ENCODE measurements at places on chromosomes 5 and 9. TPM values are rescaled to one million over a fixed set of nuclear protein-coding genes. Genes with fewer than 3 reads are reported as not detected.

Gene OR1Q1
- not detected for total RNA-seq

Gene SLC27A4
- 47.2 TPM for total RNA-seq

DNA sequence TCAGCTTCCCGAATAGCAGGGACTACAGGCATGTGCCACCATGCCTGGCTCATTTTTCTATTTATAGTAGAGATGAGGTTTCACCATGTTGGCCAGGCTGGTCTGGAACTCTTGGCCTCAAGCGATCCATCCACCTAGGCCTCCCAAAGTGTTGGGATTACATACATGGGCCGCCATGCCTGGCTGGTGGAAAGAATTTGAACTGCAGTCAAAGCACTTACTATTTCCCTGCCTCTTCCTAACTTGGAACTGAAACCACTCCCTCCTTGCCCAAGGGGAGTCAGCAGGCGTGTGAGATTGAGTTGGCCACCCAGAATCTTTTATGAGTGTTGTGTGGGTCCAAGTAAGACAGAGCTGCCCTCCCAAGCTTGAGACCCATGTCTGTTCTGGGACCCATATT, 86.1 kb upstream of the PTPN3 start:
- no peak for DNase-seq

DNA sequence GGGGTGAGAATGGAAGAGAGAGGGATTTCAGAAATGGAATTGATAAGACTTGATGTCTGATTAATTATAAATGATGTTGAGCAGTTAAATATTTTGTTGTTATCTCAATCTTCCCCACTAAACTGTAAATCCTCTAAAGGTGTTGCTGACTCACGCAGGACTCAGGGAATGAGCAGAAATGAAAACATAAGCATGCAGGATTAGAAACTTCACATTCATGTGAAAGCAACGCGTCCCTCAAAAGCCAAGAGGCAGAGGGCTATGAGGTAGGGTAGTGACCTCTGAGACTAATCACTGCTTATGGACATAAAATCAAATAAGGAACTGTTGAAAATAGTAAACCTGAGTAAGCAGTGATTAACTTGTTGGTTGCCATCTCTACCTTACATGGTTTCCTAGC, 21.1 kb downstream of the ADAMTSL1 start:
- DNase-seq: no peak

- no peak for DNase-seq
These were observed 598.3 kb downstream of the CCDC171 start for GRCh38 chr9:16150938-16151650.

DNA sequence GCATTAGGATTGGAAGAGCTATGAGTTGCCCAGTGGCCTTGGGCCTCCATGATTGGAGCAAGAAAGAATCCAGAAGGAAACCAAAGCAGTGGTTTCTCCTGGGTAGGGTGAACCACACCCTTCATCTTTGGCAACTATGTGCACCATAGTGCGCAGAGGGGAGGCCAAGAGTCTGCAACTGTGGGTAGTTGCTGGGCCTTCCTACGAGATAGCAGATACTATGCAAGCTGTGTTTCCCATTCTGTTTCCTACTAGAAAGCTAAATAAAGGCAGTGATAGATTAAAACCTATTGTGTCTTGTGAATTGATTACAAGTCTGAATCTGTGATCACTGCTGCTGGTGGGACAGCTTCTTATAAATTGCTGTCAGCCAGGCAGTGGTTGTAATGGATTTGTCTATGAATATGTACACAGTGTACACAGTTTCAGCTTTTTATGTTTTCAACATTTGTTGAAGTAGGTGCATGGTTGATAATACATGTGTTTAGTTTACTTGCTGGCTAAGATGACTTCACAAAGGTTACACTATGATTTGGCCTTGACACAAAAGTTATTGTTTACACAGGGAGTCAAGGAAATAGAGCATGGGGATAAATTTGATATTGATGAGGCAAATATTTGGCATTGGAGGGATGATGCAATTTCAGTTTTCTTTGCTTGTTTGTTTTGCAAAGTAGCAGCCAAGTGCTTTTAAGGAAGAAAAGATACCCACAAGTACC, 23.7 kb upstream of the PDE8B start:
- DNase-seq: no peak

DNA sequence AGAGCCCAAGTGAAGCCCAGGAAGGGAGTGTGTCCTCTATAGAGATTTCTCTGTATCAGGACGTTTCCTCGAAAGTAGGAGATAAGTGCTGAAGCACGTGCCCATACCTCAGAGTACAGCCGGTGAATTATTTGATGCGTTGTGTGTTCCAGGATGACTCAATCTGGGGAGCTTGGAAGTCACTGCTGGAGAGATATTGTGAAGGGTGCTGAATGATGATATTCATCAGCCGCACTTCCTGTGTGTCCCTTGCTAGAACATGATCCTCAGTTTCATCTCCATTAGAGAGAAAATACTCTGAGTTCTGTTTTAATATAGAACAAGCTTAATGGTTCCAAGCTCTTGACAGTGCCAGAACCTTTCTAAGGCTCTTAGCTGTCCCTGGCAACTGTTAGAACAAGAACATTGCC, 402.3 kb upstream of the ADAMTSL1 start:
- DNase-seq: no peak

Measured in type B pancreatic cell (in vitro differentiated cells).